NCI-H1417 treated with DMSO at 0.1 percent for 48 hours (cell line): ENCODE measurements at places on chromosomes 3 and 15.

DNA sequence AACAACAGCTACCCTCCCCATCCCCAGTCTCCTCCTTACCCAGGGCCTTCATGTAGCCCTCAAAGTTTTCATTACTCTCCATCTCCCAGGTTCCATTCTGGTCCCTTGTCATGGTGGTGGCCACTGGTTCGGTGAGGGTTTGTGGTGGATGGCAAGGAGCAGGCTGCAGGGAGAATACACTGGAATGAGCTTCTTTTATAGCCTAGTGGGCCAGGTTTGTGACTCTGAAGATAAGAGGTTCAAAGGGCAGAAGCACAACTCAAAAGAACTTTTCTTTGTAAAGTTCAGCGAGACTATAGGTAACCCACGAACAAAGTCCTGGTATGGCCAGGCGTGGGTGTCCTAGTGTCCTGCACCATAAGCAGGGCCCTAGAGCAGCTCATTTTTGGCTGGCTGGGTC, at the start of gene RBP2:
RBP2 (minus strand) TSS at position 169 of the 400 bp plus-strand sequence; CDS start at position 112, 57 bp downstream.
- no peak for DNase-seq

DNA sequence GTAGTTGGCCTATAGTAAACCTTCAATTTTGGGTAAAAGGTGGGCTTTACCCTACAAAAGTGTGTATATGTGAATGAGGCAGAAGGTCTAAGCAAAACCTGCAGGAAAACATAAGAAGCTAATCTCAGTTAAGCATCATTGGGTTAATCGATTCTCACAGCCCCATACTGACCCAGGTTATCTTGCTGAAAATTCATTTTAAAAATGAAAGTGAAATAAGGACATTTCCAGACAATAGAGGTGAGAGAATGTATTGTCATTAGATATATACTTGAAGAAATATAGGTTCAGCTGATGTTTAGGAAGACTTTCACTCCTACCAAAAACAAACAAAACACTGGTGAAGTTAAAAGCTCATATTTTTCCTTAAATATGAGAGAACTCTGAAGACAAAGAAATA, 85.6 kb downstream of the MCF2L2 start:
- DNase-seq = no peak

GRCh38 chr3:188271226-188271914, 117.4 kb downstream of the LPP start:
- no peak for DNase-seq

- DNase-seq = no peak
Measured at GRCh38 chr3:32412887-32413286, 21.2 kb downstream of the CMTM7 start.

DNA sequence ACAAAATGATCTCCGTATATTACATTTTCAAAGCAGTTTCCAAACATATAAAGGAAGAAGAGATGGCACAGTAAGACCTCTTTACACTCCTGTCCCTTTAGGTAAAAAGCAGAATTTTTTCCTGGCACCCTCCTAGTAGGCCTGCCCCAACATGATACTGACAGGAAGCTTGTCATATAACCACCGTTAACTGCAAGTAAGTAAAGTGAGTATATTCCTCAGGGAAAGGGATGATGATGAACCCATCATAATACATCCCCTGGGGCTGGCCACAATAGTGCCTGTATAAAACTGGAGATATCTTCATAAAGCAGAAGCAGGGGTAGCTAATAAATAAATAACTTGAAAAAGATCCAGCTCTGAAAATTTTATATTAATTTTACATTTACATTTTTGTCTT, 893.0 kb downstream of the DIPK2A start:
- no peak for DNase-seq

GRCh38 chr15:74884428-74885223, 5.2 kb upstream of the MPI start:
- no peak for DNase-seq
